ENCODE measurements at places on chromosomes 11 and 22. TPM values are rescaled to one million over a fixed set of nuclear protein-coding genes. Genes with fewer than 3 reads are reported as not detected.

DNA sequence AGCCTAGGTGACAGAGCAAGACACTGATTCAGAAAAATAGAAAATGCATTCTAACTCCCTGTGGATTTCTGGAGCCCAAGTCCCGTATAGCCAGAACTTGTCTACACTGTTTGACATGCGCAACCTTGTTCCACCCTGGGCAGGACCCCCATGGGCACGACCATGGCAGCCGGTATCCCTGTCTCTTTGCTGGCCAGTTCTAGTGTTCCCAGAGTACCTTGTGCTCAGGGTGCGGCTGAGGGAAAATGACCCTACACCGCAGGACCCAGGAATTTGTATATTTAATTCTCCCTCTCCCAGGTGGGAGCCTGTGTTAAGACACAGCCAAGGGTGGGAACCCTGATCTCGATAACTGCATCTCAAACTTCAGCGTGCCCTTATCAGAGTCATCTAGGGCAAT, 36.7 kb upstream of the RIC3 start:
- no peak overlapping the region for H3K4me3 ChIP-seq
- no peak overlapping the region for H3K27ac ChIP-seq
- no peak for DNase-seq
- no peaks in the 10 kb centered on the region for H3K36me3 ChIP-seq
- H3K27me3 ChIP-seq: peaks cover 3% of the 10 kb centered on the region

GRCh38 chr22:42608823-42609361, 5.8 kb downstream of the POLDIP3 start:
- DNase-seq: no peak
- H3K4me1 ChIP-seq: peaks cover 37% of the 10 kb centered on the region
- peaks cover 3% of the 10 kb centered on the region for H3K36me3 ChIP-seq
- H3K4me3 ChIP-seq: no peak overlapping the region

- H3K36me3 ChIP-seq: no peaks in the 10 kb centered on the region
- no peaks in the 10 kb centered on the region for H3K4me1 ChIP-seq
- DNase-seq: no peak
- H3K4me3 ChIP-seq: no peak overlapping the region
Measured at GRCh38 chr11:80118073-80118472, 677.2 kb upstream of the TENM4 start.

GRCh38 chr22:48753752-48754517, 1073.7 kb downstream of the BRD1 start:
- no peak overlapping the region for H3K4me3 ChIP-seq

GRCh38 chr22:19478045-19478900, 720 bp downstream of the UFD1 start:
- H3K4me3 ChIP-seq: peak overlapping the region; percentile 85
- peaks cover 17% of the 10 kb centered on the region for H3K4me1 ChIP-seq
- peaks cover 4% of the 10 kb centered on the region for H3K36me3 ChIP-seq
- DNase-seq: peak; percentile 18
- peak overlapping the region; percentile 96 for H3K27ac ChIP-seq

DNA sequence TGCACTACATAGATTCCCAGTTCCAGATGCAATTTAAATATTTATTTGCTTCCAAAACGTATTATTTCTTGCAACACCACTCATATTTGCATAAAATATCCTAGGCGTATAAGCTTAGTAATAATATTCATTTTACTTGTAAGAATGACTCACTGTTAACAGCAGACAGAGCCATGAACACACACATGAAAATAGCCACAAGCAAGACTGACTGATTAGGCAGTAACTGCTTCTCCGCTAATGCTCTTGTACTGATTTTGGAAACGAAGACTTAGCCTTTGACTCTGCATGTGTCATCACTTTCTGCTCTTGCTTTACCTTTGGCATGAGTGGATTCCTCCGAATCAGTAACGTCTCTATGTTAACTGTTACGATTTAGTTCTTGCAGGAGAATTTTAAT, 6.0 kb downstream of the OR10Q1 start:
- DNase-seq: no peak
- no peaks in the 10 kb centered on the region for H3K36me3 ChIP-seq
- H3K4me1 ChIP-seq: no peaks in the 10 kb centered on the region
- H3K27me3 ChIP-seq: no peaks in the 10 kb centered on the region

GRCh38 chr11:124970925-124971324, 16.9 kb downstream of the CCDC15 start:
- H3K27ac ChIP-seq: no peak overlapping the region
- no peak for DNase-seq
- H3K36me3 ChIP-seq: no peaks in the 10 kb centered on the region
- no peaks in the 10 kb centered on the region for H3K27me3 ChIP-seq
- H3K4me1 ChIP-seq: no peaks in the 10 kb centered on the region
- no peak overlapping the region for H3K4me3 ChIP-seq

GRCh38 chr11:32450372-32450771, 15.0 kb upstream of the WT1 start:
- no peaks in the 10 kb centered on the region for H3K4me1 ChIP-seq
- H3K4me3 ChIP-seq: no peak overlapping the region
- no peaks in the 10 kb centered on the region for H3K36me3 ChIP-seq
- DNase-seq: no peak
- no peaks in the 10 kb centered on the region for H3K27me3 ChIP-seq

DNA sequence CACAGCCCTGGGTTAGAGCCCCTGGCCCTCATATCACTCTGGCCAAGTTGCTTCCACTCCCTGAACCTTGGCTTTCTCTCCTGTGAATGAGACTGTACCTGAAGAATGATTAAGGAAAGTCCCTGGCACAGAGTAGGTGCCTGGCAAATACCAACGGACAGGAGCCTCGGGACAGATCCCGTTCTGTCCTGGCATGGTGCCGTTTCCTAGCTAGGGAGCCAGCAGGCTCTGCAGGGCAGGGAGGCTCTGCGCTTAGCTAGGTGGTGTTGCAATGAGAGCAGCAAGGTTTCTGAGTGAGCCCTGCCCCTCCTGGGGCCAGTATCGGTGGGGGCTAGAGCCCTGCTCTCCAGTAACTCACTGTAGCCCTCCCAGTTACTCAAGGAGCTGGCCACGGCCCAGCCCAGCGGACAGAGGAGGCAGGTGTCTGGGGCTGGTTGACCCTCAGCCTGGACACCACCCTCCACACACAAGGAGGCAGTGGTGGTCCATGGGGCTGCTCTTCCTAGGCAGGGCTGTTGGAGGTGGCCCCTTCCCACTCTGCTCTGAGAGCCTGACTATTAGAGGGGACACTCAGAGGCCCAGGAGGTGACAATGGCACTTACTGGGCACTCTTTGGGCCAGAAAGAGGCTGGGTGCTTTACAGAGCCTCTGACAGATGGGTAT, 74.4 kb downstream of the NFAM1 start:
- no peaks in the 10 kb centered on the region for H3K27me3 ChIP-seq
- no peak overlapping the region for H3K27ac ChIP-seq

TIGD3 gene
- total RNA-seq: 0.39 TPM

OR52H1 gene
- 0.49 TPM for total RNA-seq

All from naive thymus-derived CD4-positive, alpha-beta T cell (primary cell).